NCI-H1092 (cell line): ENCODE measurements at places on chromosomes 2 and 18.

GRCh38 chr2:201357221-201357620 lies at the start of gene FLACC1:
Gene FLACC1, minus strand, starts transcription at chr2:201357345. Its CDS starts 5,941 bp downstream, at chr2:201351404.
- no peak for DNase-seq

DNA sequence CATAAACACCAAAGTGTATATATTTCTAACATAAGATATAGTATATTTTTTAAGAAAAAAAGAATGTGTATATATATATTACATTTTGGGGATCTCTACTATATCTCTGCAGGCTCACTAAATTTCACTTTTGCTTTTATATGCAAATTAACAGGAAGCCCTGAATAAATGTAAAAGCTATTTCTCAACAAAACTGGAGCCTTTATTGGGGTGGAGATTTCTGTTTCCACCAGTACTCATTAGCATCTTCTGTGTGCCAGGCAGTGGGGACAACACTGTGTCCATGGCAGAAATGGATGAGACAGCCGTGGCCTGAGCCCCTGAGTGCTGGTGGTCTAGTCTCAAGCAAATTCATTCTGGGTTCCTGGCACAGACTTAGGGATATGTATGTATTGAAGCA lies 41.3 kb downstream of the C18orf63 start:
- no peak for DNase-seq

- peak; percentile 18 for DNase-seq
These were observed 389.0 kb downstream of the SOX11 start for GRCh38 chr2:6080932-6081753.

GRCh38 chr2:215442401-215442787 lies 6.5 kb upstream of the FN1 start:
- no peak for DNase-seq

- DNase-seq = no peak
These were observed 402.9 kb upstream of the PKDCC start for GRCh38 chr2:41644936-41645335.

GRCh38 chr2:27727257-27727656 lies 44.3 kb upstream of the MRPL33 start:
- no peak for DNase-seq

DNA sequence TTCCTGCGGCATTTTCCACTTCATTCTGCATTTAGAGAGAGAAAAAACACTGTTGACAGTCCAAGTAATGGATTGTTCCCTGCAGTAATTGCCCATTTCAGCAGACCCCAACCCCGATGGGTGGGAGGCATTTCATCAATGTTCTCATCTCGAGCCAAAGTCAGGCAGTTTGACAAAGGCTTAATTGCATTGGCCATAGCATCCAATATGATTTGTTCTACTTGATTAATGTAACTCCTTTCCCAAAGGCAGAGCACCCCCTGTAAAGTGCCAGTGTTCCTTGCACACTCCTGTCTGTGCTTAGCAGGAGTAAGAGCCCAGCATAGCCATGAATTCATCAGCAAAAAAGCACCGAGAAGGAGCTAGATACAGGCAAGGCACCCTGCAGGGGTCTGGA lies 174.4 kb downstream of the SEPTIN10 start:
- DNase-seq = no peak

- peak; percentile 42 for DNase-seq
These were observed 3.9 kb downstream of the SLC35F6 start for GRCh38 chr2:26767894-26768487.

- no peak for DNase-seq
These were observed 6.9 kb downstream of the ABCG5 start for GRCh38 chr2:43831543-43832294.
